ENCODE measurements at places on chromosomes 4 and X.

GRCh38 chrX:129786210-129786651, 6.5 kb downstream of the SASH3 start:
- DNase-seq, result no peak

DNA sequence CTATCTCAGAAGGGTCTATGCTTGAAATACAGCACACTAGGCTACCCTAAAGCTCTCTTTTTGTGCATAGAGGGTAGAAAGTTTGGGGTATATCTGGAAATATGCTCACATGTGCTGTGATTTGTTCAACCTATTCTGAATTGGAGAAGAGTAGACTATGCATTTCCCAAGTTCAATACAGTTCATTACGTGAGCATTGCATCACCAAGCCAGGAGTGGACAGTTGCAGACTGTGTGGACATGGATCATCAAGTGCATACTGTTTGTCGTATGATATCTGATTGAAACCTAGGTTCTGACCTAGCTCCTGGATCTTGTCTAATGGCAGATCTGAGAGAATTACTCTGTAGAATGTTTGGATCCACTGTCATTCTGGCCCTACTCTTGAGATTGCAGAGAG, 161.1 kb downstream of the FRAS1 start:
- no peak for DNase-seq

- no peak for DNase-seq
Measured at GRCh38 chr4:188400451-188400850, 261.2 kb downstream of the TRIML1 start.

GRCh38 chr4:2393353-2394270, 24.8 kb downstream of the ZFYVE28 start:
- no peak for DNase-seq

DNA sequence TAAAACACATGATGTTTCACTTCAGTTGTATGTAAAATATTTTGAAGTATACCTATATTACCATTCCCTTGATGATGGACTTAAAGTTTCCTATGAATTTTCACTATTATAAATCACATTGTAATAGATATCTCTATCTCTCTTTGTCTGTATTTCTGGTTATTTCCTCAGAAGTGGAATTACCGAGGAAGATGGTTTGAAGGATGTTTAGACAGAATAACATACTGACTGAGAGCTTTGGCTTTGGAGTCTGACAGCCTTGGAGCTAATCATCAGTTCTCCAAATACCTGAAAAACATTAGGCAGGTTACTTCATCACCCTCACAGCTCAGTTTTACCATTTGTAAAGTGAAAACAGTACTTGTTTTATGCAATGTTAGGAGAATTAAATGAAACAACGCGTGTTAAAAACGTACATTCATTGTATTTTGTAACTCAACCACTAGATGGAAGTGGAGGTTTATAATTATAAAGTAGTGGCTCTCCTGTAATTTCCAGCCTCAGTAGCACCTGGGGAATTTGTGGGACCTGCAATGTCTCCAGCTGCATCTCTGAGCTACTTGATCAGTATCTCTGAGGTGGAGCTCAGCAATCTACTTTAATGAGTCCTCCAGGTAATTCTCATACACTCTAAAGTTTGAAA, 14.3 kb downstream of the JCHAIN start:
- no peak for DNase-seq

Data from lower leg skin (tissue), 4 donors.